Brain pericyte (primary cell): ENCODE measurements at places on chromosomes 16 and 17.

- DNase-seq = no peak
These were observed 5.5 kb downstream of the CCDC42 start for GRCh38 chr17:8739097-8739496.

- no peak for DNase-seq
These were observed 66.0 kb downstream of the XPO6 start for GRCh38 chr16:28145796-28146195.

- no peak for DNase-seq
These were observed 3.3 kb downstream of the TSPOAP1 start for GRCh38 chr17:58325289-58325726.

GRCh38 chr16:51538707-51539498 is 387.8 kb upstream of the SALL1 start:
- DNase-seq = peak; percentile 64

DNA sequence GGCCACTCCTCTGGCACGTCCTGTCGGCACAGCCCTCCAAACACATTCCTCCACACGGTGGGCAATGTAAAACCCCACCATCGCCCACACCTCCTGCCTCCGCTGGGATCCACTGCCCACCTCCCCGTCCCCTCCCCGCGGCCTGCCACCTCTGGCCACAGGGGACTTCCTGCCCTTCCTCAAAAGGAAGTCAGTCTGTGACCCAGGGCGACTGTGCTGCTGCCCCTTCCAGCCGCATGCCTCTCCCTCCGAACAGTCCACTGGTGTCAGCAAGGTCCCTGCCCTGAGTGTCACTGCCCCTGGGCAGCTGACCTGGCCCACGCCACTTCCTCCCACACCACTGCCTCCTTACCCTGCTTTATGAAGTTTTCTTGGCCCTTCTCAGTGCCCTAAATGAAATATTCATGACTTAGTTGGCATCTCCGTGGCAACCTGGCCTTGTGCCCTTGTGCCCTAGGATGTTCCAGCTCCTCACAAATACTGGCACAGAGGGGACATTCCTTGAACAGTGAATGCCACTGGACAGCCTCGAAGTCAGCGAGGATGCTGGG is 2.0 kb downstream of the PLD6 start:
- no peak for DNase-seq

GRCh38 chr17:68829211-68829610 is 126.0 kb downstream of the ABCA8 start:
- DNase-seq = no peak

DNA sequence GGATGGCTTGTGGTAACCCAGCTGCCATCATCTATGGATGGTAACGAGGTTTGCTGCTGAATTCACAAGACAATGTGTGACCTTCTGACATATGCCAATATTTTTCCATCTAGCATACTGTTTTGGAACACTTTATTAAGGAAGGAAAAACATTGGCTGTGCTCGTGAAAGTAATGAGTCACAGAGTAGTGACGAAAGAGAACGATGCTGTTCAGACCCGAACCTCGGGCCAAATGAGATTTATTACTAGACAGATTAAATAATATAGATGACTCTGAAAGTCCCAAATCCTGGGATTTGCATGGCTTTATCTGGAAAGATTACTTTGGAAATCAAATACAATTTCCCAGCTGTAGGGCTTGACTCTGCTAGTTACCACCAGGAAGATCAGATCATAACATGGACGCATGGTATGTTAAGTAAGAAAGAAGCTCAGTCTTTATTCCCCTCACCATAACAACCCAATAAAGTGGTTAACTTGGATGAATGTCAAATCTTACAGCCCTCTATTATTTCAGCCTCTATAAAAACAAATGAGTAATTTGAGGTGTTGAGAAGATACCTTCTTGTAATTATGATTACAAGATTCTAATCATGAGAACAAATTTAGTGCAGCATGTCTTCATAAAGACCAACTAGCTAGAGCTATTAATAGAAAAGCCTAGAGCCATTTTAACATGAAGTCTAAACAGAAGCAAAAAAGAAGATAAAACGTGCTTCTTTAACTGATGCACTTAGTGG is 32.6 kb downstream of the ERN1 start:
- DNase-seq = peak; percentile 67

- DNase-seq = no peak
These were observed 56.4 kb downstream of the IRX5 start for GRCh38 chr16:54987081-54987480.

GRCh38 chr16:87016046-87017035 is 300.9 kb downstream of the C16orf95 start:
- no peak for DNase-seq

DNA sequence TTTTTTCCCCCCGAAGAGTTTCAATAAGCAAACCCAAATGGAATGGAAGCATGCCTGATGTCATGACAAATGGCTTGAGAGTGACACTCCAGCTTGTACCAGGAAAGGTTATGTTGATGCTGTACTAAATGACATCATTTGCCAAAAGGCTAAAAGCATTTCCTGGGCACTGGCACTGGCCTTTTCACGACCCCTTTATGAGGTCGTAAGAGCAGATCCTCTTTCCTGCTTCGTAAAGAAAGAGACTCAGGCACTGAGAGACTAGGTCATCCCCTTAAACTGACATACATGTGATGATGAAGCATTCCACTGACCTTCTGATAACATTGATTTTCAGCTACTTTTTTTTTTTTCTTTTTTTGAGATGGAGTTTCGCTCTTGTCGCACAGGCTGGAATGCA is 30.5 kb downstream of the CEP295NL start:
- DNase-seq = no peak

DNA sequence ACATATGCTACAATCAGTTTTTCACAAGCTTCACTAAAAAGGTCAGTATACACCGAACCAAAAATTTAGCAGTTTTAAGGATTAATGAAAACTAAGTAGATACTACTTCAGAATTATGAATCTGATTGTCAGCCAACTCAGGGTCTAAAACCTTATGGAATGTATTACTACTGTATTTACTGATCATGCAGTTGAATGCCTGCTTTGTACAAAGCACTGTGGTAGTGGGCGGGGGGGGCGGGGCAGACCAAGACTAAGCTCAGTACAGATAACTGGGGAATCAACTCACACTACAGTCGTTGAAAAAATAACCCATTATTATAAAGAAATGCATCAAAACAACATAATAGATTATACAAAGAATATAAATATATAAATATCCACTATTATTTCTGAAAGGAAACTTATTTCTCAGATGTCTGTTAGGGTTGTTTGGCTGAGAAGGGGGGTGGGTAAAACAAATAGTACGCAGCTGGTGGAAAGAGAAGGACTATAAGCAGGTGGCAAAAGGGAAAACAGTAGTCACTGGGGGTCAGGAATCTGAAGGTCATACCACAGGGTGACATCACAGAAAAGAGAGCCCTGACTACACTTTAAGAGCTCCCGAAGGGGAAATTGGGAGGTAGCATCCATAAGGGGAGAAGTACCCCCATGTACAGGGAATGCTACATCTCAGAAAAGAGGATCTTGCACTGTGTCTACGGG is 109.4 kb upstream of the AXIN2 start:
- DNase-seq = no peak

DNA sequence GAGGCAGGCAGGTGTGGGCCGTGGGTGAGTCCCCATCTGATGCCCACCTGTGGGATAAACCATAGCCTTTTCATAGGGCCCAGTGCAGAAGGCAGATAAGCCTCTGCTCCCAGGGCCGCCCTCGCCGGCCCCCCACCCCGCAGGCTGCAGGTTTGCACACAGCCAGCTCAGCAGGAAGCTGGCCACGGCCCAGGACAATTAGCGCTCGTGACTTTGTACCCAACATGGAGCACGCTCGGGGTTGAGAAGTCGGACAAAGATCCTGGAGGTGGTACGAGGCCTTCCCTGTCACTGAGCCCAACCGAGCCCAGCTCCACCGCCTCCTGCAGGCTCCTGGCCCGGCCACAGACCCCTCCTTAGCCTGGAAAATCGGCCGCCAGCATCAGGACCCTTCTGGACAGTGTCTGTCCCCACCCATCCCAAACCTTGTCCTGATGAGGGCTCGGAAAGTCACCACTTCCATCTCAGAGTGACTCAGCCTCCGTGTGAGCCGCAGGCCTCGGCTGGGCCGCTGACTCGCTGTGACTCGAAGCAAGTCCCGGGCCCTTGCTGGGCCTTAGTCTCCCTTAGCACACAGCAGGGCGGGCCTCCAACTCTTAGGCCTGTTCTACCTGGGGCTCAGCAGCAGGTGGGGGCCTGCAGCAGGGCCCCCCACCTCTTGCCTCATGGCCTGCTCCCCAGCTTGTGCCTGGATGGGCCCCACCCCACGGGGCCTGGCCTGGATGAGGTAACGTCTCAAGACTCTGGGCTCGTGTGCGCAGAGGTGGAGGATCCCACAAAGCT is 22.7 kb downstream of the FAM83G start:
- DNase-seq = no peak

DNA sequence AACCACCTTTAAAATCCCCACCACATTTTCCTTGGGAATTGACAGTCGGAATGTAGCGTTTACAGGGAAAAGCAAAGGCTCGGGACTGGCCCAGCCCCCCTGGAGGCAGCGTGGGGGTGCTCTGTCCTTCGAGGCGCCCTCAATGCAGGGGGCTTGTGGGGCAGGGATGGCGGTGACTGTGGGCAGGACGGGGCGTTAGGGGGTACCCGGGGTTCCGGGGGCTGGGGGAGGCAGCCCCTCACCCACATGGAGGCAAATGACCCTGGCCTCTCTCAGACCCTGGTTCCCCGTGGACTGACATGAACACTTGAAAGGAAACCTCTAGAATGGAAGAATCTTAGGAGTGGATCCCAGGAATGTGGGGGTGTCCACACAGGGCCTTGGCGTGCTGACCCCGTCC is 78.4 kb upstream of the GNG13 start:
- DNase-seq = no peak

GRCh38 chr16:83768986-83769385 is 38.8 kb upstream of the HSBP1 start:
- DNase-seq = no peak

DNA sequence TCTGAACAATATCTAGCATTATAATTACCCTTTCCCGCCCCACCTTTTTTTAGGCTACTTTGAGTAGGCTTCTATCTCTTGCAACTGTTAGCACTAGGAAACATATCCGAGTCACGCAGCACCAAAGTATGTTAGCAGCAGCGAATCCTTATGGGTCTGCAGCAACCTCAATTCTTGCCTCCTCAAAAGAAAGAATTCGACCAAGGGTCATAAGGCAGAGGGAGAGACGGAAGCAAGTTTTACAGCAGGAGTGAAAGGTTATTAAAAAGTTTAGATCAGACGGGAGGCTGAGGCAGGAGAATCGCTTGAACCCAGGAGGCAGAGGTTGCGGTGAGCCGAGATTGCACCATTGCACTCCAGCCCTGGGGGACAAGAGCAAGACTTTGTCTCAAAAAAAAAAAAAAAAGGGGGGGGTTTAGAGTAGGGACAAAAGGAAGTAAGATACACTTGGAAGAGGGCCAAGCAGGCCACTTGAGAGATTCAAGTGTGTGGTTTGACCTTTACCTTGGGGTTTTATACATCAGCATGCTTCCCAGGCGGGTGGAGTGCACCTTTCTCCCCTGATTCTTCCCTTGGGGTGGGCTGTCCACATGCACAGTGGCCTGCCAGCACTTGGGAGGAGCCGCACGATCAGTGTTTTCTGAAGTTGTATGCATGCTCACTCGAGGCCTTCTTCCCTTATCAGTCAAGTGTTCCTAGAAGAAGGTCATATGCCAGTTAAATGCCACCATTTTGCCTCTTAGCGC is 67.7 kb downstream of the HLF start:
- DNase-seq = no peak

DNA sequence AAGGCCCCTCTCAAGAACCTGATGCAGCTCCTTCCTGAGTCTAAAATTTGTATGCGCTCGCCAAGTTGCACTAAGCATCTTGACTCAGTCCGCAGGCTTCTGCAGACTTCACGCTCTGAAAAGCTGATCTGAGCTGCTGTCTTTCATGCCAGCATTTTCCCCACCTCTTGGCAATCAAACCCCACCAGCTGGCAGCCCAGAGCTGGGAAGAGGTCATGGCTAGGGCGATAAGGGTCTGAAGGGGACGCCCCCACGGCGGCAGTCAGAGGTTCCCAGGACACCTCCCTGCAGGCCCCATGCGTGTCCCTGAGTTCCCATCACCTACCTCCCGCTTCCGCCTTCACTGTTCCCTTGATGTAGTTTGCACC is 5.1 kb upstream of the UNC13D start:
- no peak for DNase-seq

GRCh38 chr17:27965224-27965623 is 72.1 kb upstream of the LYRM9 start:
- DNase-seq = no peak

GRCh38 chr16:83574388-83574787 is 233.4 kb upstream of the HSBP1 start:
- no peak for DNase-seq

DNA sequence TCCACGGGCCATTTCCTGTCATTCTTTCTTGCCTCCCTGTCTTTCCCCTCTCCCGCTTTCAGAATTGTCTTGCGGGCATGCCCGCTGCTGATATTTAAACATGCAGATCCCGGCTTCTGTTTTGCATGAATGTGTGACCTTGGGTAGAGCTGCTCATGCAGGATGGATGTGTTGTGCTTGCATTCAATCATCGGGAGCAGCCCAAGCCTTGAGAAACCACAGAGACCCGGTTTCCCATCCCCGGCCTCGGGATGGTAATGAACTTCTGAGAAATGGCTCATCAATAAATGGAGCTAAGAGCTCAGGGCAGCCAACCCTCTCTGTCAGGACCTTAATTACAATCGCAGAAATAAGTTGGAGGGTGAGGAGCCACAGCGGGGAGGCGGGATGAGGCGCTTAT is 303.7 kb upstream of the TNRC6C start:
- DNase-seq = no peak

DNA sequence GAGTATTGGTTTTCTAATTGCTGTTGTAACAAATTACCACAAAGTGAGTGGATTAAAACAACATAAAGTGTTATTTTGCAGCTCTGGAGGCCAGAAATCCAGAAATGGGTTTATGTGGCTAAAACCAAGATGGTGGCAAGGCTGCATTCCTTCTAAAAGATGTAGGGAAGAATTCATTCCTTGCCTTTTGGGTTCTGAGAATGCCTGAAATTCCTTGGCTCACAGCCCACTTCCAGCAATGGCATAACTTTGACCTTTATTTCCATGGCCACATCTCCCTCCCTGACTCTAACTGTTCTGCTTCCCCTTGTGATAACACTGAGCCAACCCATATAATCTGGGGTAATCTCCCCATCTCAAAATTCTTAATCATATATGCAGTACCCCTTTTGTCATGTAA is 269.6 kb upstream of the RPL38 start:
- no peak for DNase-seq

GRCh38 chr17:62727916-62728672 is 80.0 kb downstream of the MARCHF10 start:
- DNase-seq = no peak

DNA sequence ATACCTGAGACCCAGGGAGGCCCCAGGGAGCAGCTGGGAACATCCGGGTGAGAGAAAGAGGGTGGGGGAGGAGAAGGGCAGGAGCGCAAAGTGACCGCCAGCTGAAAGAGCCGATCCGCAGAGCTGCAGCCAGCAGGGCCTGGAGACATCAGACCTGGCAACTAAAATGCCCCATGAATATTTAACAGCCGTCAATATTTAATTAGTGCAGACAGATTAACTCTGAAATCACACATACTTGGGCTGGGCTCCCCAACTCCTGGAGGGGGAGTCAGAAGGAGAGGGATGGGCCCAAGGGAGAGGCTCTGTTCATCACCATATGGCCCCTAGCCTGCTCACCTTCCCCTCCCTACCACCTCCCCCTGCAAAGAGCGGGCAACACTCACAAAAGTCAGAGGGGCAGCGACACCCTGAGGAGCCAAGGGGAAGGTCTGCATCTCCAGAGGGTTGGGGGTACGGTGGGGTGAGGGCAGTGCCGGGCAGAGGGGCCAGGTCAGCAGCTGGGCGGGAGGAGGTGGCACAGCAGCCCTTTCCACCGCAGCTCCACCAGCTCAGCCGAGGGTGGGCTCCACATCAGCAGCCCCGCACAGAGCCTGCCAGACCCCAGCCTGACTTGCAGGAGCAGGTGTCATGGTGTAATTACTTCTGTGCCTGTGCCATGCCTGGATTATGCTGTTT is 61.9 kb upstream of the CCL1 start:
- no peak for DNase-seq
